Stimulated activated CD8-positive, alpha-beta memory T cell treated with anti-CD3 and anti-CD28 coated beads, Interleukin-7, amount 100 ng/mL, for 1 hour (primary cell): ENCODE measurements at places on chromosomes 16 and 17.

GRCh38 chr16:49377196-49377755, 3.7 kb downstream of the C16orf78 start:
- DNase-seq = no peak

DNA sequence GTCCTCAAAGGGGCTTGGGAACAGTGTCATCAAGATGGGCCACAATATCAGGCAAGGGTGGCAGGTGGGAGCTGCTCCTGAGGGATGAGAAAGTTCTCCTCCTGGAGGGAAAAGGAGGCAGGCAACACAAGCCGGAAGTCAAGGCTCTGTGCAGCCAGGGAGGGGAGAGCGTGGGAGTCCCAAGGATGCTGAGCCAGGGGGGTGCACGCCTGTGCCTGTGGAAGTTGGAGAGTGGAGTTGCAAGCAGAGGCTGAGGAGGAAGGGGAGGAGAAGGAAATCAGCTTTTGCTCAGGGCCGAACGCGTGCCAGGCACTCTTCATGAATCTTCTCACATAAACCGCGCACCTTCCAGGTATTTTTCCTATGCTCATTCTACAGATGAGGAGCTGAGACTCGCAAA, 7.4 kb upstream of the SLC13A2 start:
- no peak for DNase-seq

GRCh38 chr17:80219013-80219762, 945 bp downstream of the SGSH start:
- peak; percentile 91 for DNase-seq

DNA sequence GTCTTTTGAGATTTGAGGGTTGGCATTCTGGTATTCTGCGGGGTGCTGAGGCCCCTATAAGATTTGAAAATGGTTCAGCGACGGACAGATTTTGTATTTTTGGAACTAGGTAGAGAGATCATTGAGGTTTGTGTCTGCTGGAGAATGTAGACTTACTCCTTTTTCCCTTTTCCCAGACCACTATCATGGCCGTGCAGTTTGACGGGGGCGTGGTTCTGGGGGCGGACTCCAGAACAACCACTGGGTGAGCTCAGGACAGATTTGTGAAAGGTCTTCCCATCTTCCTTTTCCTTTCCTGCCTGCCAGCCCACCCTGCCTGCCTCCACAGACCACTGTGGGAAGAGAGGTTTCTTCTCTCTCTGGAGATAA, 572 bp downstream of the PSMB6 start:
- DNase-seq = no peak

DNA sequence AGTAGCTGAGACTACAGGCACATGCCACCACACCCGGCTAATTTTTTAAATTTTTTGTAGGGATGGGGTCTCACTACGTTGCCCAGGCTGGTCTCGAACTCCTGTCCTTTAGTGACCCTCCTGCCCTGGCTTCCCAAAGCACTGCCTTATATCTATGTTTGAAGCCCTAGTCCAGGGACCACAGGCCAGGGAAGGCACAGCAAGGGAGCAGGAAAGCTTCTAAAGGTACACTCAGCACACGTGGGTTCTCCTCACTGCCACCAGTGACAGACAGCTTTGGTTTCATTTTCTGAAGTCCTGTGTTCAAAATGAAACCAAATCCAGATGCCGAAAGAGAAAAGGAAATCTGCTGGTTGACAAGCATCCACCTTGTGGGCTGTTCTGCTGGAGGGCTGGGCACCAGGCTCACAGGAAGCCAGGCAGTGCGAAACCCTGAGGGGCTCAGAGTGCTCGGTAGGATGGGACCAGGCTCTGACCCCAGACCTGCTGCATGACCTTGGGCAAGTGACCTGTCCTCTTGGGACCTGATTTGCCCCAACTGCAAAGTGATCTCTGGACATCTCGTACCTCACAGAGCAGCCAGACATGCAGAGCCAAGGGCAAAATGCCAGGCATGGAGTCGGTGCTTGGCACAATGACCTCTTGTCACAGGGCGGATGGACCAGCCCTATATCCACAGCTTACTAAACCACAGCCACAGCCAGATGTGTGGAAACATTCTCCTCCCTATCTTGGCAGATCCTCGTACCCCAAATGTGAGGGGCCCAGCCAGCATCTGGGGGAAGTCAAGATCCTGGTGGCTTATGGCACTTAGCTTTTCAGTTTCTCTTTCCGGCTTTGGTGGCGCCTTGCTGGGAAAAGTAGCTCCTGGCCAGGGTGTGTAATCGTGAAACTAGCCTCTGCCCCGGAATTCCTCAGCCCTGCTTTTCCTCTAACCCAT, 2.8 kb upstream of the SOCS1 start:
- DNase-seq = no peak

DNA sequence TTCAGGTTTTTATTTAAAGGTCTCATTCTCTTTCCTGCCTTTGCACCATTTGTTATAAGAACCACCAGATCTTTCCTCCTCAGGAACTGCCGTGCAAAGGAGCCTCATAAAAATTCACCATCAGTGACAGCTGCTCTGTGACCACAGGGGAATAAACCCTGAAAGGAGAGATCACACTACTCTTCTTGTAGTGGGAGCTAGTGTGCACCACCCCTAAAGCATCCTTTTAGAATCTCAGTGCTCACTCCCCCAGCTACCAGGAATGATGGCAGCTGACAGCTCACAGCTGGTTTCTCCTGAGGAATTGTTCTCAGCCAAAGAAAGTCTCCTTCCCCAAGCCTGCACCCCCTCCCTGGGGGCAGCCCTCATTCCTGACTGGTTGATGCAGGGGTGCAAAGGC, 18.7 kb downstream of the VAT1L start:
- DNase-seq = no peak

DNA sequence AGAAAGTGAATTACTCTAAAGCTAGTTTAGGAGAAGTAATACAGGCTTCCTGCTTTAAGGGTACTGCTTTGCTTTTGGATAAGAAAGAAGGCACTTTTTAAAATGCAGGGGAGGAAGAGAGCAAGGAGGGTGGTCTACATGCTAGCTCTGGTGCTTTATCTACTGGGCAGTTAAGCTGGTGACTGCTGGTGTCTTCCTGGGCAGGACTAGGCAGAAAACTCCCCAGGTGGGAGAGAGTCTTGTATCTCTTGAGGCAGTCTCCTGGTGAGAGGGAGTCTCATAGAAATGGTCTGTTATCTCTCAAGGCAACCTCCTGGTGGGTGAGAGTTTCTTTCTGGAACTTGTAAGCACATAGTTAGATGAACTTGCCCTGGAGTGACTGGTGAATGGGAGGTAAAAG, 953.9 kb upstream of the GOT2 start:
- no peak for DNase-seq

- no peak for DNase-seq
Observed at GRCh38 chr17:20934288-20934687, 108.5 kb downstream of the USP22 start.

GRCh38 chr17:61967729-61968128, 39.9 kb upstream of the INTS2 start:
- DNase-seq = no peak

GRCh38 chr17:29566473-29567303, at the start of gene ABHD15:
Gene ABHD15, minus strand, starts transcription at chr17:29567037. Its CDS starts 71 bp downstream, at chr17:29566966.
- DNase-seq = no peak

- DNase-seq = no peak
Observed at GRCh38 chr17:56310782-56311181, 157.5 kb downstream of the ANKFN1 start.

DNA sequence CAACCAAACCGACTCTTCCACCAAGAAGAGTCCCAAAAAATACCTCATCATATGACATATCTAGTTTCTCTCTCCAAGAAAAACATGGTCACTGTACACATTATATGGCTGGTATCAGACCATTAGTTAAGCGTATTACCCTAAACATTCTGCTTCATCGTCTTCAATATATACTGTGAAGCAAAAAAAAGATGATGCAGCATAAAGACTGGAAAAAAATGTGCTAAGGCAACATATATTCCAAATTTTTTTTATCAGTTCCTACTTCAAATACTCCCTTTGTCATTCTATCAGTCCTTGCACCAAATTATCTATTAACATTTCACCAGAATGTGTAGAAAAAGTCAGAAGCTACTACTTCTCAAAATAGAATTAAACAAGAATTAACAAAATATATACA, 42.9 kb downstream of the STX8 start:
- DNase-seq = no peak

- DNase-seq = no peak
Observed at GRCh38 chr16:9122969-9123368, 31.5 kb downstream of the HAPSTR1 start.

DNA sequence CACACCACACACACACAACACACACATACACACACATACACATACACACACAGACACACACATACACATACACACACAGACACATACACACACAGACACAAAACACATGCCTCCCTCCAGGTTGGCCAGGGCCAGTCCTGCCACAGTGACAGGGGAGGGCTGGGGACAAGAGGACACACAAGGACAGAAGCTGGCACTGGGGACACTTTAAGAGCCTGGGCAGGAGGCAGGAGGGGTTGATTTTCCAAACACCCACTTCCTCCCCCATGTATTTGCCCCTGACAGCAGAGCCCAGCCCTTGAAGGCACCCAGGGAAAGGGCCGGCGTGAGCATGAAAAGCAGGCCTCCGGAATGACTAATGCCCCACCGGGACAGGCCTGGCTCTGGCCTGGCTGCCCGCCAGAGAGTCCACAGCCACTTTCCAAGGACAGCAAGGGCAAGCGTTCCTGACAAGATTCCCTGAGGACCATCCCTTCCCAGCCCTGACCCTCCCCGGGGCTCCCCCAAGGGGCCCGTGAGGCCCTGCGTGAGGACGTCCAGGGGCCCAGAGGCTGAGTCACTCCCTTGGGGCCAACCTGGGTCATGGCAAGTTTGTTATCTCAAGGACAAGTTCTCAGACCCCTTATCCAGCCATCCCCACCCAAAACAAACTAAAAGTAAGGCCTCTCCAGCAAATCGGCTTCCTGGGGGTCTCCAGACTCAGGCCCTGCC, 235.6 kb downstream of the ZNF423 start:
- DNase-seq = no peak

- peak; percentile 77 for DNase-seq
Observed at GRCh38 chr17:46922804-46923635, at the start of gene GOSR2. Gene GOSR2, plus strand, starts transcription at chr17:46923160. Its CDS starts 33 bp downstream, at chr17:46923193.
